SIG-M5 (cell line): ENCODE measurements at places on chromosomes 6 and 20.
A peak's percentile ranks its signal among the peaks of the same experiment; 100 is the strongest.

GRCh38 chr6:144127097-144127496 is 23.2 kb upstream of the STX11 start:
- DNase-seq = no peak

DNA sequence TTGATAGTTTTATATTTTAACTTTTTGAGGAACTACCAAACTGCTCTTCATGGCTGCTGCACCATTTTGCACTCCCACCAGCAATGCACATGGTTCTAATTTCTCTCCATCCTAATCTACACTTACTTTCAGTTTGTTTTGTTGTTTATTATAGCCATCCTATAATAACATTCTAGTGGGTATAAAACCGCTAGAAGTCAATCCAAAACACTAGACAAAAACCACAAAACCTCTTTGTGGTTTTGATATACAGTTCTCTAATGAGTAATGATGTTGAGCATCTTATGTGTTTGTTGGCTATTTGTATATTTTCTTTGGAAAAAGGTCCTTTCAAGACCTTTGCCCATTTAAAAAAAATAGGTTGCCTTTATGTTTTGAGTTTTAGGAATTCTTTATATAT is 5.6 kb downstream of the RPP21 start:
- no peak for DNase-seq

GRCh38 chr20:21315138-21315537 is 12.0 kb downstream of the XRN2 start:
- DNase-seq = no peak

- DNase-seq = no peak
These were observed 7.0 kb upstream of the RNF217 start for GRCh38 chr6:124955108-124955856.

GRCh38 chr20:53379014-53379832 is 214.4 kb downstream of the ZNF217 start:
- no peak for DNase-seq

- no peak for DNase-seq
These were observed 81.7 kb upstream of the CD83 start for GRCh38 chr6:14035874-14036273.

DNA sequence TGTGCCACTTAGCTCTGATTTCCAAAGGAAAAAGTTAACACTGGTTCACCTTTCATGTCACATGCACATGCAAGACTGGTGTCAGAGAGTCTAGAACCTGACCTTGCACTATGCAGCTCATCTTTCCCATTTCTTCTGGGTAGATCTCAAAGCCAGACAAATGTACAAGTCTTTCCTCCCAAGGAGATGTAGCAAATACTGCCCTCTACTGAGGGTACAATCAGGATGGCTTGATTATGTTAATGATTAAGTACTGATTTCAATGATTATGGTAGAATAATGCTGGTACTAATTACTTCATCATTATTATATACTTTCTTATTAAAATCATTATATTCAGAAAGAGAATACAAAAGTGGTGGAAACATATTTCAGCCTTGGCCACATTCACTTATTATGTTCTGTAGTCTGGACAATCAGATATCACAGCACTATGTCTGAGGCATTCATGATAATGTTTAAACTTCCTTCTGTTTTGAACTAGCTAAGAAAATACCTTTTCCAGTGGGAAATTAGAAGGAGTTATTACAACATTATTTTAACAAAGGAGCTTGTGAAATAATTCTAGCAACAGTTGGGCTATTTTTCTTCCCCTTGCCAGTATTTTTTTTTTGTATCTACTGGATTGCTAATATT is 68.5 kb upstream of the FOXO3 start:
- no peak for DNase-seq

DNA sequence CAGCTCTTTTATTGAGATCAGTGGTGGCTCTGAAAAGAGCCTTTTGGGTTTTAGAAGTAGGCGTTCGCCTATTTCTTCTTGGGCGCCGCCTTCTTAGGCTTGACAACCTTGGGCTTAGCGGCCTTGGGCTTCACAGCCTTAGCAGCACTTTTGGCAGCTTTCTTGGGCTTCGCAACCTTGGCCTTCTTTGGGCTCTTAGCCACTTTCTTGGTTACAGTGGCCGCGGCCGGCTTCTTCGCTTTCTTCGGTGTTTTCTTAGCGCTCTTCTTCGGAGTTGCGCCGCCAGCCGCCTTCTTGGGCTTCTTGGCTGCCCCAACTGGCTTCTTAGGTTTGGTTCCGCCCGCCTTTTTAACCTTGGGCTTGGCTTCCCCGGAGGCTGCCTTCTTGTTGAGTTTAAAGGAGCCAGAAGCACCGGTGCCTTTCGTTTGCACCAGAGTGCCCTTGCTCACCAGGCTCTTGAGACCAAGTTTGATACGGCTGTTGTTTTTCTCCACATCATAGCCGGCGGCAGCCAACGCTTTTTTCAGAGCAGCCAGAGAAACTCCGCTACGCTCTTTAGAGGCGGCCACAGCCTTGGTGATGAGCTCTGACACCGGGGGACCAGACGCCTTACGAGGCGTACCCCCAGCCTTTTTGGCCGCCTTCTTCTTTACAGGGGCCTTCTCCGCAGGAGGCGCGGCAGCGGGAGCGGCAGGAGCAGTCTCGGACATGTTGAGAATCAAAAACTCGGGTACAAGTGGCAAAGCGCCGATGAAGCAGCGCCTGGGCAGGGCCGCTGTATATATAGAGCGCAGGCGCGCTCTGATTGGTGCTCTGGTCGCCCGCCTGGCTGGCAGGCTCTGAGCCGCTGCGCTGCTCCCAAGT is 31.3 kb upstream of the HFE start:
- peak; percentile 60 for DNase-seq

DNA sequence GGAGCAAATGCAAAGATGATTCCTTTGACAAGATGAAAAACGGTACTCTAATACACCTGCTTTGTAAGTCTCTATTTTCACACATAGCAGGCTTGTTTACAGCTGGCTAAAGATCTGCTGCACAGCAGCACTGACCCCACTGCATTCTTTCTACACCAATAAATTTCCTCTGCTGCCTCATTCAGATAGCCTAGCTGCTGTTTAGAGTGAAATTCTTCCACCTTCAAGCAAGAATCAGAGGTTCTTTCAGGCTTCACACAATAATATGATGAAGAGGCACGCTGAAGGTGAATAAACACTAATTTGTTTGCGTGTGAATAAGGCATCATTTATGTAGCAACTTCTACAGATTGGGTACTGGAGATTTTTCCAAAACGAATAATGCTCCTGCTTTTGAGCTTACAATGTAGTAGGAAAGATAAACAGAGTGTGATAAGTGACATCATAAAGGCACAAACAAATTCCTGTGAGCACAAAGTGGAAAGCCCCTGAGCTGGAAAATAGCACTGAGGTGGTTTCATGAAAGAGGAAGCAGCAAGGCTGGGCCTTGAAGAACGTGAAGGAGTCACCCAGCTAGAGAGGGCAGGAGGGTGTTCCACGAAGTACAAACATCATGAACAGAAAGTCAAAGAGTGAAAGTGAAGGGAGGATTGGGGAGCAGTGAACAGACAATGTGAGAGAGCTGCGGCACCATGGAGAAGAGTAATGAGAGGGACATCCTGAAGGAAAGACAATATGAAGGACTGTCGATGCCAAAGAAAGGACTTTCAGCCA is 543.4 kb downstream of the CD83 start:
- peak; percentile 15 for DNase-seq

GRCh38 chr6:151242420-151242861 is 2.7 kb downstream of the AKAP12 start:
- no peak for DNase-seq

- DNase-seq = no peak
These were observed 2.7 kb upstream of the SIRPG start for GRCh38 chr20:1660246-1660645.

DNA sequence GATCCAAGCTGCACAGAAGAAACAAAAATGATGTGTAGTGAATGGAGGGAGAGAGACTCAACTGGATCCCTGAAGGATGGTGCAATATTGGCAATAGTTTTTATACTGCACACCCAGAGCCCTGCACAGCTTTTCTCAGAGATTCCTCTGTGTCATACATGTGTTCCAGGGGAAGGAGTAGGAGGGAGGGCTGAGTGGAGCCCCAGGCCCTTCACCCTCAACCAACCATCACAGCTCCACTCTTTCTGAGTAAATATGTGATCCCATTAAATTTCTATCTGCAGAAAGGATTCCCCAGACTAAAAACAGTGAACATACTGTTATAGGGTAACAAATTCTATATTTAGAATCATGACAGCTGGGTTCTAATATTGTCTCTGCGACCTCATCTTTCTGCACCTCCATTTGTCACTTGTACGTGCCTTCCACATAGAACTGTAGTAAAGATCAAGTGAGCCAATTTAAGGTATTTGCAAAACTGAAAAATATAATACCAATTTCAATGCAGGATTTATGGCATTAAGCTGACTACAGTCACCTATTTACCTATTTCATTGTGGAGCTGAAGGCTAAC is 421.4 kb upstream of the NRSN1 start:
- DNase-seq = no peak

GRCh38 chr6:33313105-33313708 is 671 bp downstream of the TAPBP start:
- no peak for DNase-seq

DNA sequence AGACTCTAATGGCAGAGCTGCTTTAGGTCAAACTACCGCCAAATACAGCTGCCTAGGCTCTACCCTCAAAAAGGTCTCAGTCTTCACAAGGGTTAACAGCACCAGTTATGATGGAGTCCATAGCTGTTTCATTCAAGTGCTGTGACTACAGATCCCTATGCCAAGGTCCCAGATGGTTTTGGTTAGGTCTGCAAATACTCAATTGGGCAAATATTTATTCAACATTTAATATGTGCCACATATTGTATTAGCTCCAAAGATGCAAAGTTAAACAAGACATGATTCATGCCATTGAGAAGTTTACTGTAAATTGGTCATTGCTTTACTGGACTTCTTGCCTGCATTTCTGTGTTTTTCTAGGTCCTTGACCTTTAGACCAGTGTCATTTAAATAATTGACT is 55.8 kb upstream of the TFAP2D start:
- DNase-seq = no peak

- no peak for DNase-seq
These were observed 111.3 kb downstream of the LRRC1 start for GRCh38 chr6:53906103-53906502.

DNA sequence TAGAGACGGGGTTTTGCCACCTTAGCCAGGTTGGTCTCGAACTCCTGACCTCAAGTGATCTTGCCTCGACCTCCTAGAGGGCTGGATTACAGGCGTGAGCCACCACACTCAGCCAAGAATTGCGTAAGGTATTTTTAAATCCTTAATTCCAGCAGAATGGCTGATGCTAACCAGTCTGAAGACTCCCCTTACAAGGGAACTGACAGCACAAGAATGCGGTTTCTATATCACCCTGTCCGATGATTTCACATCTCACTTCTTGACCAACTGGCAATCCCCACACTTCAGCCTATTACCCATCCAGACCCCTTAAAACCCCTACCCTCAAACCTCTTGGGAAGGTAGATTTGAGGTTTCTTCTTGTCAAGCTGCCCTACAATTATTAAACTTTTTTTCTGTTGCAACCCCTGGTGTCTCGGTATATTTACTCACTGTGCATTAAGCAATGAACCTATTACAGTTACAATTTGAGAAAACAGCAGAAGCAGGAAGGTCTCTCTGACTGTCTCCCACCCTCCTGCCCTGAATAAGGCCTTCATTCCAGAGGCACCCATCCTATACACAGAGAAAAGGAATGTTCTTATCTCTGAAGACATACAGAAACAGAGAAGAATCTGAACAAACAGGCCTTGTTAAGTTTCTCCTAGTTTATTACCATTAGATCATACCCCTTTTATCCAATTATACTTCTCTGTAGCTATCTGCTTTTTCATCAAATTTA is 164.9 kb downstream of the ARHGAP18 start:
- DNase-seq = no peak

- peak; percentile 18 for DNase-seq
These were observed 706 bp downstream of the ZNF184 start for GRCh38 chr6:27472182-27472616.

- DNase-seq = no peak
These were observed 125.9 kb downstream of the SLC24A3 start for GRCh38 chr20:19338380-19338779.

- no peak for DNase-seq
These were observed 17.2 kb upstream of the LRRN4 start for GRCh38 chr20:6070829-6071695.

DNA sequence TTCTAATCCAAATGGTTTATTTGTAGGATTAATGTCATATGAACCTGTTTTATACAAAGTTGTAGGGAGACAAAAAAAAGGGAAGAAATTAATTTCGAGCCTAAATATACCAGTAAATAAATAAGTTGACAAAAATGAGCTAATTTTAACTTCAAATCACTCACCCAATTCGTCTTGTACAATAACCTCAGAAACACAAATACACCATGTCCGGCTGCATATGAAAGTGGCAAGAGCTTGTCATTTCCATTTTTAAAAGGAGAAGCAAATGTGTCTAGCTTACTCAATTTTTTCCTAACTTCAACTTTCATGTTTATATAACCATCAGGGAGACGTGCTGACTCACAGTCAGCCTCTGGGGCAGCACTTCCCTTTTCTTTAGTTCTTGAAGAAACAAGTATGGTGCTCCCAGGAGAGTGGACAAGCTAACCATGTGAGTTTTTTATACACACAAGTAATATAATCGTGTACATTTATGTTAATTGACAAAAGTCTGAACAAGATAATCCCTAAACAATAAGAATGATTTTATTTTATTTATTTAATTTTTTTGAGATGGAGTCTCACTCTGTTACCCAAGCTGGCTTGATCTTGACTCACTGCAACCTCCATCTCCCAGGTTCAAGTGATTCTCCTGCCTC is 55.5 kb upstream of the SGK1 start:
- DNase-seq = peak; percentile 92

DNA sequence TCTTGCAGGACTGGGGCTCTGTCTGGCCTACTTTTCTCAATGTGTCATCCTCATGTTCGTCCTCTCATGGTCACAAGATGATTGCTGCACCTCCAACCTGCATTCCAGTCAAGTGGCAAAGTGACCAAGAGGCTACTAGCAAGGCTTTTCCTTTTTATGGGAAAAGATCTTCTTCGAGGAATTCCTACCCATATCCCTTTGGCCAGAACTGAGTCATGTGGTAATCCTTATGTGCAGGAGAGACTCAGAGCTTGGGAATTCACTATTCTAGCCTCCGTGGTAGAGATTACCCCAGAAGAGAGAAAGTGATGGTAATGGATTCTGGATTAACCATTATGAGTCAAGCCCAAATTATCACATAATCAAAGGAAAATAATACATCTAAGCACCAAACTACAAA is 162.7 kb downstream of the KCNQ5 start:
- no peak for DNase-seq

- DNase-seq = no peak
These were observed 44.8 kb upstream of the TGM2 start for GRCh38 chr20:38209736-38210405.

GRCh38 chr20:46831633-46832011 is 63.0 kb upstream of the EYA2 start:
- no peak for DNase-seq

- DNase-seq = no peak
These were observed 479.8 kb downstream of the BCKDHB start for GRCh38 chr6:80586242-80586641.

- no peak for DNase-seq
These were observed 403.7 kb upstream of the CITED2 start for GRCh38 chr6:139778106-139778505.

- DNase-seq = no peak
These were observed 7.0 kb downstream of the DYNLRB1 start for GRCh38 chr20:34522969-34523871.
